ENCODE measurements at places on chromosomes 4 and X.

- DNase-seq: no peak
Measured at GRCh38 chrX:10055430-10055829, 88.3 kb downstream of the CLDN34 start.

DNA sequence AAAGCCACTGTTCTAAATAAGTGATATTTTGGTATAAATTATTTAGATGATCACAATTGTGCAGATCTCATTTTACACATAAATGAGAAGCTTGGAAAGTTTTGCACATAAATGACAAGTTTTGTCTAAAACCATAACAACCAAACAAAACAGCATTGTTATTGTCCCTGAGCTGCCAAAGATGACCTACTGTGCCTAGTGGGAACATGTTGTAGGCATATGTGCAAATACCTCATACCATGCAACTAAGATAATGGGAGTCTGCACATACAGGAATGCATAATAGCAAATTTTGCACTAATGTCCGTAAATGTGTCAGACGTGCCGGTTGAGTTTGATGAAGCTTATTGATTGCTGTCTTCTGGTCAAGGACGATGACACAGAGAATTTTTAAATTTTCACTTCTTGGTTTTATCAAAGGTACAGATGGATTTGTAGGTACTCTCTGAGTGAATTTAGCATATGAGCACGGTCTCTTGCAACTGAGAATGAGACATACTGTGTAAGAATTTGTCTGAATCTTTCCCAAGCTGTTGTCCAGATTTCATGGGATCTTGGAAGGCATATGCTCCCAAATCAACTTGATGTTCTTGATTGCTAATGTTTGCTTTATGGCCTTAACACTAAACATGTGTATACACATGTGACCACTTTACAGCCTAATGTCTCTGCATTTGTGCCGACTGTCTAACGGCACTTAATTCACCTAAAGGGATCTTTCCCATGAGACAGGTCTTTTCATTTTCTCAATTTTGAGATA, 1133.5 kb downstream of the FAT4 start:
- DNase-seq: no peak

DNA sequence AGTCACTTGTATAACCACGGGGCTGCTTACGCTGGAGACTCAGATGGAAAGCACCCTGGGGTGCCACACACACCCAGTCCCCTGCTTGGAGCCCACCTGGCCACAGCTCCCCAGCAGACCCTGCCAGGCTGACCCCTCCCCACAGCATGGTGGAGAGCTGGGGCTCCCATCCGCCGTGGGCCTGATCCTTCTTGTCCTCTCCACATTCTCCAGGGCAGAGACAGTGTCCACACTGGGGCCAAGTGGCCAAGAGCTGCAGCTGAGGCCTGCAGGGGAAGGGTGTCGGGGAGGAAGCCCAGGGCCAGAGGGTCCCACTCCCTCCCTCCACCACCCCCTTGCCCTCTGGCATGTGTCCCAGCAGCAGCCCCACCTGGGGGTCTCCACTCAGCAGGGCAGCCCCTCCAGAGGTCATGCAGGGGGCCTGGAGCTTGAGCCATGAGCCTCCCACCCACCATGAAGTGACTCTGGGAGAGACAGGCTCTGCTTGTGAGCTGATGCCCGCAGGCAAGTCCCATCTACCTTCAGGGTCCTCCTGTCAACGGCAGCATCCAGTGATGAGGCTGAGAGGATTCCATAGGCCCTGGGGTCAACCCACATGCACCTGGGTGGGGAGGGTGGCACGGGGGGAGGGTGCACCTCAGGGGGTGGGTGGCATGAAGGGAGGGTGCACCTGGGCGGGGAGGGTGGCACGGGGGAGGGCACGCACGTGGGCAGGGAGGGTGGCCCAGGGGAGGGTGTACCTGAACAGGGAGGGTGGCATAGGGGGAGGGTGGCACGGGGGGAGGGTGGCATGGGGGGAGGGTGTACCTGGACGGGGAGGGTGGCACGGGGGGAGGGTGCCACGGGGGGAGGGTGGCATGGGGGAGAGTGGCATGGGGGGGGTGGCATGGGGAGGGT, 56.4 kb downstream of the FAM53A start:
- no peak for DNase-seq

DNA sequence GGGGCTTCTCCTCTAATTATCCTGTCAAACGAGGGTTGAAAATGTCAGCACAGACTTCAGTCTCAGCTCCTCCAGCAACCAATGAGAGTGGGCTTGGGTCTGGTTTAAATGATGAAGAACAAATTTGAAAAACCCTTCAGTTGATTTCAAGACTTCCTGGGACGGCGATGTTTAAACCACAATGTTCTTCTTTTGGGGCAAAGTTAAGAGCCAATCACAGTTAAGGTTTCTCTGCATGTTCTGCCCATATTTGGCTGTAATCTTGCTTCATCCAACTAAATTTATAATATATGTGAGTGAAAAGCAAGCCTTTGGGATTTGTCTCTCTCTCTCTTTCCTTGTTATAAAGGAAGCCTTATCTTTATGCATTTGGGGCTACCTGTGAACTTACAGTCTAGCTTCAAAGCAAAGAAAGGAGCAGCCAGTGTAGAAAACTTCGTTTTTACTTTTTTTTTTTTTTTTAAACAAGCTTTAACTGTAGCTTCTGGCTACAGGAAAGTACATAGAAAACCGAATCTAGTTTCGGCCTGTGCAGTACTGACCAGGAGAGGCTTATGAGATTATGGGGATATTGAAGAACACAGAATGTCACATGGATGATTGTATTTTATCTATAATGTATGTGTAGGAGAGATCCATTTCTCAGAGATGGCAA, 46.8 kb upstream of the FAM9C start:
- DNase-seq: peak; percentile 84

DNA sequence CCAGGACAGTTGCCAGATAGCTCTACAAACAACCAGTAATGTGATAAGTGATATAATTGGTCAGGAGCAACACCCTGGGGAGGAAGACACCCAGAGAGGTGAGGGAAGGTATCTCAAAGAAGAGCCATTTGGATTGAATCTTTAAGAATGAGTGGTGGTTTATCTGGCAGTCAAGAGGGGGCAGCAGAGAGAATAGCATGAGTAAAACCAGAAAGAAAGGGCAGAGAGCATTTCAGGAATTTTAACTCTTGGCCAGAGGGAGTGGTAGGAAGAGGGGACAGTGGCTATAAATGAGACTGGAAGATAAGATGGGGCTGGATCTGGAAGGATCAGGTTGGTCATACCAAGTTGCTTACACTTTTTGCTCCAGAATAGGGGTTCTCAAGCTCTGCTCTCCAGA, 5.9 kb upstream of the SEPTIN6 start:
- peak; percentile 60 for DNase-seq

- peak; percentile 58 for DNase-seq
Measured at GRCh38 chr4:37970702-37971101, 10.5 kb downstream of the PTTG2 start.

DNA sequence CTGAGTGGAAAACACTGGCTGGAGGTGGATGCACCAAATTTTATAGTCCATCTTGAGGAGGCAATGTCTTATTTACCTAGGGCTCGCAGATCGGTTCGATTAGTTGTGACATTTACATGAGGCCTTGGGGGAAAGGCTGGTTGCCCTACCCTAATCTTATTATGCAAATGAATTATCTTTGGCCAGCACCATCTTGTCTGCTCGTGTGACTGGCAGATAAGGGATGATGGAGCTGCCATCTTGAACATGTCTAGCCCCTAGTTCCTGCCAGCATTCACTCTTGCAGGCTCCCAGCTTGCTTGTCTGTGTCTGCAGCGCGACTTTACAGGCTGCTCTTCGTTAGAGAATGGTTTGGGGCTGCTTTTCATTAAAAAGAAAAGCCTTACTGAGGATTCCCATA, 61.9 kb downstream of the SEC24B start:
- no peak for DNase-seq

DNA sequence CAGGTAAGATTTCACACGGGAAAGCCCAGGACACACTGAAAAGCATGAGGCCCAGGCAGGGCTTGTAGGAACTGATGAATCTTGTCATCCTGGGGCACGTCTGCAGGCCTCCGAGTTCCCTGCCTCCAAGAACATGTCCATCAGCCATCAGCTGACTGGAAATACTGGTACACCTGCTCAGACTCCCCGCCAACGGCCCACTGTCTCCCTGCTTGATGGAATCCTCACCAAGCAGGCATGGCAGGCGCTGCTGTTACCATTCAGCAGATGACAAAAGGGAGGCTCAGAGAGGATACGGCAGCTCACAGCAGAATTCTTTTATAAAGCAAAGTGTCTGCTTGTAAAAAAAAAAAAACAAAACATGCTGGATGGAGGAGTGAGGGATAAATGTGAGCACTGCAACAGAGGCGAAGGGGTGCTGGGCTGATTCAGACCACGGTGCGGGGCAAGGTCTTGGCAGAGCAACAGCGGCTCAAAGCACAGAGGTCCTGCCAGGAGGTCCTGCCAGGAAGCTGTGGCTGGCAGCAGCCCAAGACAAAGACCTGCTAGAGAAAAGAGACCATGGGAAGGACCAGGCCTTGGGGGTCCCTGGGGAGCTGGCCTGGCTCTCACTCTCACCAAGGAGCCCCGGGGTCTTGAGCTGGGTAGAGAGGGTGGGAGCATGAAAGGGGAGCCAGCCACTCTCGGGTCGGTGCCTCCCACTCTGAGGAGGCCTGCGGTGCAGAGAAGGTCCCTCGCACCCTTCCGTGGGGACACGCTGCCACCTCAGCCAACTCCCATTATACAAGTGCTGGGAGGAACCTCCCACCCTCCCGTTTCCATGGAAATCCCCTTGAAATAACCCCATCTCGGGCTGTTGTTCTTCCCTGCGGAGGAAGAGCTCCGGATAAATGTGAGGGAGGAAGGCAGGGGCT, 25.6 kb downstream of the PPP2R2C start:
- DNase-seq: no peak

- DNase-seq: no peak
Measured at GRCh38 chr4:1539859-1540600, 133.8 kb upstream of the NKX1-1 start.

GRCh38 chrX:8981723-8982122, 52.2 kb downstream of the FAM9B start:
- peak; percentile 65 for DNase-seq

- DNase-seq: no peak
Measured at GRCh38 chr4:150391052-150391451, 190.9 kb upstream of the MAB21L2 start.

DNA sequence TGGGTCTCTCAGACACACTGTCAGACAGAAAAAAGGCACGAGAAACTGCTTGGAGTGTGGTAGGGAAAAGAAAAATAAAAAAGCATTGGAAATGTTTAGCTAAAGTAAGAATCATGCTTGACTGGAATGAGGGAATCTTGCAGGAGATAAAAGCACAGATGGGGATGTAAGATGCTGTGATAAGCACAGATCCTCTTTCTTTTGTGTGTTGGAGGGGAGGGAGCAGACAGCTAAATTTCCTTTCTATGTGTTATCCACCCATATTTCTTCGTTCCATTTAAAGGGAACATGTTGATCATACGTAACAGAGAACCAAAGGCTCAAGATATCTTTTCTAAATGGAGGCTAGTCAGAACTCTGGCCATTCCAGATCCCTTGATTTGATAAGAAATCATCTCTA, 614.0 kb upstream of the LCORL start:
- no peak for DNase-seq

DNA sequence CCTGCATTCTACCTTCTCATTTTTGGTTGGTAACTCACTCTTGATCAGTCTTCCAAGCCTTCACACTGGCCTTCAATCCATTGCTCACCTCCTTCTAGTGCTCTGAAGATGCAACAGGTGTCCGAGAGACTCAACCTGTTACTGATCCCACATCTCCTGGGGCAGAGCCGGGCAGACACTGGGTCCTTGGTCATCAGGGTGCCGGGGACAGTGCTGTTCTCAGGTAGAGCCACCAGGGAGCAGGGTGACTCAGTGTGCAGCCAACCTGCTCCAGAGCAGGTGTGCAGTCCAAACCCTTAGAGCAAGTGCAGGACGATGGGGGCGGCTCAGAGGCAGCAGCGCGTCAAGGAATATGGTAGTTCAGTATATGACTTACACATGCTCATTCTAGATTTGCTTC, 188.4 kb downstream of the DHX15 start:
- no peak for DNase-seq

GRCh38 chr4:26152056-26152455, 168.8 kb upstream of the RBPJ start:
- DNase-seq: no peak

DNA sequence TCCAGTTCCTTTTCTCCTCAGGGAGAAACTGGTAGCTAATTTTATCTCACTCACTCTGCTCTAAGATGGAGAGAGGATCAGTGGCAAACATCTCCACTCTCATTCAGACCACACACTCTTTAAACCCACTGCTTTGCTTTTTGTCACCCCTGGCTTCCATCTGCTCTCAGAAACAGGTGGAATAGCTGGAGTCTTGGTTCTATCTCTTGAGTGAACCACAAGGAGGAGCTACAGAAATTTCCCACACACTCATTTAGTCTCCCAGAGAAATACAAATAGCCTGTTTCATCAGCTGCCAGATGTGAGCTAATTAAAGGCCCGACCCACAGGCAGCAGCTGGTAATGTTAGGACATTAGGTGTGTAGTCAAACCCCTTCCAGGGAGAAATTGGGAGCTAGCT, 96.6 kb downstream of the STPG2 start:
- no peak for DNase-seq

GRCh38 chrX:8971116-8971515, 62.8 kb downstream of the FAM9B start:
- DNase-seq: peak; percentile 47

- no peak for DNase-seq
Measured at GRCh38 chr4:141860974-141861373, 224.6 kb downstream of the IL15 start.

- DNase-seq: no peak
Measured at GRCh38 chrX:18945483-18945882, 38.4 kb downstream of the PHKA2 start.

DNA sequence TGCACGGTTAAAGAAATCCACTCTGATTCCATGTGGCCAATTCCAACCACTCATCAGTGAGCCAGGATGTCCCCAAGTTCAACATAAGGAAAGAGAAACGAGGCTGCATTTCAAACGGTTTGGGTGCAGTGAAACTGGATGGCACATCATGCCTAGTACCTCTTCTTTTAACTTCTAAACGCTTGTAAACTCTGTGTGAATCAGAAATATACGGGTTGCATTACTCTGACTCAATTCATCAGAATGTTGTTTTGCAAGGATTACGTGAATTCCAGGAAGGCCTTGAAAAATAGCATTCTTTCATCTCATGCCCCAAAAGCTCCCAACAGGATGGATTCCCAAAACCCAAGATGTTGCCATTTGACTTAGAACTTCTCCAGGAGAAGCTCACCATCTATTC, 270.4 kb downstream of the LDB2 start:
- no peak for DNase-seq

GRCh38 chrX:2484256-2484655, 16.5 kb downstream of the DHRSX start:
- DNase-seq: no peak

DNA sequence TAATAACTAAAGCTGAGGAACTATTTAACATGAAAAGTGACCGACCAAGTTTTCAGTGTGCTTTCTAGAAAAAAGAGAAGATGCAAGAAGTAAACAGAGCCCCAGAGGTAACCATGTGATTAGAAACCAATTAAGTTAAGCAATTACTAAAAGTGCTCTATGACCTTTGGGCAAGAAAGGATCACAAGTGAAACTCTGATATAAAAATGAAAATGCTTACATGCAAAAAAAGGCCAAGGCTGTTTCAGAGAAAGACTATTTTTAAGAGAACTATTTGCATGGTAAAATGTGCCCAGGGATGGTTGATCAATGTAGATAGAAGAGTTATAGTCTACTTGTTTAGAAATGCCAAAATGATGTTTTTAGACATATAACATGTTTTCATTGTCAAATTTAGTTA, 22.0 kb downstream of the KLHL15 start:
- no peak for DNase-seq

GRCh38 chr4:114694770-114695169, 96.2 kb downstream of the UGT8 start:
- DNase-seq: peak; percentile 30

GRCh38 chrX:100659431-100660137, 15.6 kb downstream of the SRPX2 start:
- DNase-seq: no peak
